ENCODE measurements at places on chromosomes 1 and 21. TPM values are rescaled to one million over a fixed set of nuclear protein-coding genes. Genes with fewer than 3 reads are reported as not detected.

- H3K36me3 ChIP-seq: no peaks in the 10 kb centered on the region
- peak overlapping the region; percentile 97 for H3K27ac ChIP-seq
- peak overlapping the region; percentile 94 for H3K4me3 ChIP-seq
- peaks cover 34% of the 10 kb centered on the region for H3K4me1 ChIP-seq
- DNase-seq: no peak
These were observed 550 bp upstream of the NFYC start for GRCh38 chr1:40690771-40691537.

- no peaks in the 10 kb centered on the region for H3K27me3 ChIP-seq
- H3K4me1 ChIP-seq: no peaks in the 10 kb centered on the region
- H3K36me3 ChIP-seq: no peaks in the 10 kb centered on the region
- DNase-seq: no peak
- no peak overlapping the region for H3K4me3 ChIP-seq
These were observed 177.6 kb downstream of the HHIPL2 start for GRCh38 chr1:222370081-222370912.

DNA sequence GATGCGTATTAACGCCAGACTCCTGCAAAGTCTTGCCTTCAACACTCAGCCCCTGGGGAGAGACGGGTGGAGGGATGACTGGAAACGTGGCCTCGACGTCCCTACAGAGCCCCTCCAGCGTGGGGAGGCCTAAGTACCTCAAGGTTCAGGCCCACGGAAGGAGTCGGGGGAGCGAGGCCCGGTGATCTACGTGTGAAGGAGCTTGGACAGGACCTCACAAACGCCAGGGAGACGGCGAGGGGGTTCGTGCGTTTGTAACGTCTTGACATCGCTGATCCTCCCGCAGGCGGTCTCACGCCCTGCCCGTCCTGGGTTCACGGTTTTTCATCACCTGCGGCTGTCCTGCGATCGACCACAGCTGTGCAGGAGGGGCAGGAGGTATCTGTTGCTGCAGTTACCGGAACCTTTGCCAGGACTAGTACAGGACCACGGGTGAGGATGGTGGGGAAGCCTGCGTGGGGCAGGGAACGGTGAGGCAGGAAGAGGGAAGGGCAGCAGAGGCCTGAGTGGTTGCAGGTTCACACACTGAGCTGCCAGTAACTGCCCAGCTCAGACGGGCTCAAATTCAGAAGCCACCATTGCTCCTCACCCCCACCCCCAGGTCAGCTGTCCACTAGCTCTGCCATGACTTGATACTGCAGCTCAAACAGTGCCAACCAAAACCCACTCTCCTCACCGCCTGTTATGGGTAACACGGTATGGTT, 889 bp upstream of the CCNL2 start:
- H3K4me1 ChIP-seq: peaks cover 37% of the 10 kb centered on the region
- H3K4me3 ChIP-seq: peak overlapping the region; percentile 94
- peak overlapping the region; percentile 89 for H3K27ac ChIP-seq
- peaks cover 57% of the 10 kb centered on the region for H3K36me3 ChIP-seq
- DNase-seq: no peak
- H3K27me3 ChIP-seq: no peaks in the 10 kb centered on the region

DNA sequence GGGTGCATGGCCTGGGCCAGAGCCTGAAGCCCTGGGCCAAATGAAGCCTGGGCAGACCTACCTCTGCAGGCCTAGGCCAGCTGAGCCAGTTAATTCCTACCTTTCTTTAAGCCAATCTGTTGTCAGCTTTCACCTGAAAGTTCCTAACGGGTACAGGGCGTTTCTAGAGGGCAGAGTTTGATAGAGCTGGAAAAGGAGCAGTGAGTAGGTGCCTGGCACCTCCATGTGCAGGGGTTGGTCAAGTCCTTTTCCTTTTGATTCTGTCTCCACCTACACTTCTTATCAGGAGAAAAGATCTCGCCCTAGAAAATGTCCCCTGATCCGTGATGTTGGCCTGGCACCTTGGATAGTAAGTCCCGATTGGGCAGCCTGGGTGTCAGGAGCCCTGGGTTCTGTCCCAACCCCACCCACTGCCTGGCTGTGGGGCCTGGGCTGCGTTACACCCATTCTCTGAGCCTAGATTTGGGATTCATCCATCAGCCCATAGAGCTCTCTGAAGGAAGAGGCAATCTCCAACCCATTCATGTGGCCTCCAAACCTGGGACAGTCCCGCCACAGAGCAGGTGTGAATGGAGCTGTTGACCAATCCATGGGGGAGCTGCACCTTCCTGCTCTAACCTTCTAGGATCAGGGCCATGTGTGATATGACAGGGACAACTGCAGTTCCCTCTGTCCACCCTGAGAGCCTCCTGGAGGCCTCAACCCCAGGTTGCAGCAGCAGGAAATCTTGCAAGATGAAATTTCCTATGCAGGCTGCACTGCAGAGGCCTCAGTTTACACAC, 304.3 kb downstream of the MATN1 start:
- no peak overlapping the region for H3K4me3 ChIP-seq
- no peak for DNase-seq
- H3K27me3 ChIP-seq: peaks cover 7% of the 10 kb centered on the region

GRCh38 chr21:17768840-17769446, 50.2 kb downstream of the C21orf91 start:
- no peak for DNase-seq
- H3K36me3 ChIP-seq: no peaks in the 10 kb centered on the region
- H3K27ac ChIP-seq: no peak overlapping the region

GRCh38 chr1:53076721-53077598, 14.9 kb downstream of the PODN start:
- H3K36me3 ChIP-seq: no peaks in the 10 kb centered on the region
- DNase-seq: no peak
- H3K4me1 ChIP-seq: no peaks in the 10 kb centered on the region
- H3K27me3 ChIP-seq: no peaks in the 10 kb centered on the region
- no peak overlapping the region for H3K27ac ChIP-seq

GRCh38 chr1:168476588-168477385, 67.0 kb downstream of the XCL2 start:
- no peak overlapping the region for H3K27ac ChIP-seq
- H3K4me3 ChIP-seq: no peak overlapping the region
- DNase-seq: no peak
- peaks cover 12% of the 10 kb centered on the region for H3K4me1 ChIP-seq

- no peaks in the 10 kb centered on the region for H3K27me3 ChIP-seq
- H3K4me3 ChIP-seq: no peak overlapping the region
- no peak for DNase-seq
- H3K27ac ChIP-seq: no peak overlapping the region
- no peaks in the 10 kb centered on the region for H3K4me1 ChIP-seq
These were observed 32.1 kb downstream of the ADCY10 start for GRCh38 chr1:167881786-167882185.

- peaks cover 21% of the 10 kb centered on the region for H3K4me1 ChIP-seq
- no peaks in the 10 kb centered on the region for H3K36me3 ChIP-seq
- H3K27me3 ChIP-seq: no peaks in the 10 kb centered on the region
- no peak overlapping the region for H3K27ac ChIP-seq
These were observed 18.0 kb downstream of the OPTC start for GRCh38 chr1:203511930-203512329.

DNA sequence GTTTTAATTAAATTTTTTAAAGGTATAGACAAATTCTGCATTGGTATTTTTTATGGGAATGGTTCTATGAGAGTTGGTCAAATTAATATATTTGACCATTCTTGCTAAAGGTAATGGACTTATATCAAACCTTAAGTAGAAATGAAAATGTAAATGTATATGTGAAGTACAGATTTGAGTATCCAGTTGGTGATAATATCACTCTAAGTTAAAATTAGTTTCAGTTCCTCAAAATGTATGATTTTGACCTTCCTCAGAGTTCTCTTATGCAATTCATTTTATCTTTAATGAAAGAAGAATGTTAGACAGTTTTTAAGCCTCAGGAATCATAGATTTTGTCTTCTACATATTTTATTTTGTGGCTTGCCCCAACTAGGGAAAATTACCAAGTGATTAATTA, 1291.5 kb upstream of the B3GALT2 start:
- H3K27ac ChIP-seq: no peak overlapping the region
- DNase-seq: no peak
- H3K27me3 ChIP-seq: no peaks in the 10 kb centered on the region
- H3K36me3 ChIP-seq: no peaks in the 10 kb centered on the region
- no peak overlapping the region for H3K4me3 ChIP-seq

GRCh38 chr1:29599071-29599470, 362.7 kb downstream of the PTPRU start:
- no peak for DNase-seq
- H3K27ac ChIP-seq: no peak overlapping the region
- H3K4me1 ChIP-seq: no peaks in the 10 kb centered on the region
- H3K27me3 ChIP-seq: no peaks in the 10 kb centered on the region

- no peak for DNase-seq
- no peaks in the 10 kb centered on the region for H3K36me3 ChIP-seq
- peak overlapping the region; percentile 47 for H3K4me3 ChIP-seq
- peaks cover 16% of the 10 kb centered on the region for H3K4me1 ChIP-seq
- H3K27me3 ChIP-seq: peaks cover 10% of the 10 kb centered on the region
These were observed 995 bp downstream of the COLGALT2 start for GRCh38 chr1:184036517-184036949.

DNA sequence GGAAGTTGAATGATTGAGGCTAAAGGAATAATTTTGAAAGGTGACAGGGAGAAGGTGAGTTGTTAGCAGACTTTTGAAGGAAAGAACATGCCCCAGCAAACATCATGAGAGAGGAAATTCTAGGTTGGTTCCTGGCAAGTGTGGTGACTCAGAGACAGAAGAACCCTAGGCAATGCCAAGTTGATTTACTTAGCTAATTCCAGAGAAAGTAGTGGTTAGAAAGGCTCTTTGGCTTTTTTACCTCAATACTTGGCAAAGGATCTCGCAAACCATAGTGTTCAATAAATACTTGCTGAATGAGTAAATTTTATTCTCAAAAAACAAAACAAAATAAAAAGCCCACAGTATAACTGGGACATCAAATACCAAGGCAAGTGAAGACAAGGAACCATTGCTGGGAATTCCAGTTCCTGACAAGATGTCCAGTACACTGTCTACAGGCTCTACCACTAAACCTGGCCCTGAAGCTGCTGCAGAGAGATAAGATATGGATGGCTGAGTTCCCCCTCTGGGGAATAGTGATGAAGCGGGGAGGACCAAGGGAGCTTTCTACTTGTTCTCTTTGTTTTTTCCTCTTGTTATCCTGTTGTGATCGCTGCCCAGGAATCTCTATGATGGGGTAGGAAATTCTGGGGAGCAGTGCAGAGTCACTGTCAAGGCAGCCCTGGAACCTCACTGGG, 48.2 kb downstream of the IL12RB2 start:
- no peaks in the 10 kb centered on the region for H3K27me3 ChIP-seq
- DNase-seq: no peak
- H3K36me3 ChIP-seq: no peaks in the 10 kb centered on the region
- H3K4me3 ChIP-seq: no peak overlapping the region
- no peak overlapping the region for H3K27ac ChIP-seq
- H3K4me1 ChIP-seq: no peaks in the 10 kb centered on the region

DNA sequence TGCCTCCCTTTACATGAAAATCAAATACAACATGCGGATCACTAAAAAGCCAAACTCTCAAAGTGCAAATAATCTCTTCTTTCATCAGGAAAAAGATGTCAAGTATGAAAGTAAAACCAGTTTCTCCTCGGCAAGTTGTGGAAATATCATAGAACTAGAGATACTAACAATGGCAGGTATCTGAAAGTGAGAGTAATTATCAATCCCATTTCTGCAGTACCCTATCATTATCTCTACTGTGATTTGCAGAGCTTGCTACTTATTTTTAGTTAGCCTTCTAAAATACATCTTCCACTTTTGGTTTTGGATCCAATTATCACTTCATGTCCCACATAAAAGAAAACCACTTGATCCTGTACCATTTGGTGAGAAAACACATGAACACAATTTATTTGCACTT, 3.0 kb downstream of the TP53BP2 start:
- no peaks in the 10 kb centered on the region for H3K27me3 ChIP-seq
- H3K4me1 ChIP-seq: peaks cover 56% of the 10 kb centered on the region
- no peak overlapping the region for H3K27ac ChIP-seq
- DNase-seq: no peak
- no peak overlapping the region for H3K4me3 ChIP-seq

DNA sequence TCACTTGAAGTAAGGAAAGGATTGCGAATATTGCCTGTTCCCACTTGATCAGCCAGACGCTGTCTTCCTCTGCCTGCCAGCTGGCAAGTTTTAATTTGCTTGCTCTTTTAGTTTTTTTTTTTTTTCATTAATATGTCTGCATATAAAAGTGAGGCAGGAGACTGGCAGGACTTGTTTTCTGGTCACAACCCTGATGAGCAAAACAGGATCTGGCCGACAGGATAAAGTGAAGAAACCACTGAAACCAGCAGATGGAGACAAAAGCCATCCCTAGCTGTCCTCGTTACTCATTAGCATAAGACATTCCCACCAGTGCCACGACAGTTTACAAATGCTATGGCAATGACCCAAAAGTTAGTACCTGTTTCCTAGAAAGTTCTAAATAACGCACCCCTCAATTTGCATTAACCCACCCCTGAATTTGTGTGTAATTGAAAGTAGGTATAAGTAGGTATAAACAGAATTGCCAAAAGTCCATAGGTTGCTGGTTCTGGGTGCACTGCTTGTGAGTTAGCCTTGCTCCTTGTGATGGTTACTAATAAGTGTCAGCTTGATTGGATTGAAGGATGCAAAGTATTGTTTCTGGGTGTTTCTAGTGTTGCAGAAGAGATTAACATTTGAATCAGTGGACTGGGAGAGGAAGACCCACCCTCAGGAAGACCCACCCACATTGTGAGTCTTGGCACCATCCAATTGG, 60.8 kb downstream of the ZNF684 start:
- no peaks in the 10 kb centered on the region for H3K4me1 ChIP-seq
- no peak overlapping the region for H3K4me3 ChIP-seq
- DNase-seq: no peak
- no peak overlapping the region for H3K27ac ChIP-seq

- H3K27ac ChIP-seq: no peak overlapping the region
- no peak for DNase-seq
- no peaks in the 10 kb centered on the region for H3K27me3 ChIP-seq
These were observed 78.8 kb downstream of the C1orf21 start for GRCh38 chr1:184465489-184466146.

GRCh38 chr1:212782422-212783154, 9.0 kb downstream of the NSL1 start:
- peaks cover 10% of the 10 kb centered on the region for H3K36me3 ChIP-seq
- H3K4me3 ChIP-seq: no peak overlapping the region
- H3K27ac ChIP-seq: no peak overlapping the region
- no peaks in the 10 kb centered on the region for H3K27me3 ChIP-seq
- H3K4me1 ChIP-seq: no peaks in the 10 kb centered on the region
- no peak for DNase-seq

The SPATA45 gene
- total RNA-seq: not detected

The ELF3 gene
- 0.11 TPM for total RNA-seq

The RPTN gene
- total RNA-seq: not detected

The ADGRL4 gene
- not detected for total RNA-seq

The PDXK gene
- 96.3 TPM for total RNA-seq

The CFAP141 gene
- total RNA-seq: not detected

The FMOD gene
- total RNA-seq: 0.51 TPM

Measured in CD8-positive, alpha-beta memory T cell (primary cell).